ENCODE measurements at places on chromosomes 13 and 19.

- H3K4me1 ChIP-seq = no peaks in the 10 kb centered on the region
- no peaks in the 10 kb centered on the region for H3K36me3 ChIP-seq
- DNase-seq = no peak
- H3K4me3 ChIP-seq = no peak overlapping the region
These were observed 22.1 kb downstream of the WTIP start for GRCh38 chr19:34503531-34504272.

DNA sequence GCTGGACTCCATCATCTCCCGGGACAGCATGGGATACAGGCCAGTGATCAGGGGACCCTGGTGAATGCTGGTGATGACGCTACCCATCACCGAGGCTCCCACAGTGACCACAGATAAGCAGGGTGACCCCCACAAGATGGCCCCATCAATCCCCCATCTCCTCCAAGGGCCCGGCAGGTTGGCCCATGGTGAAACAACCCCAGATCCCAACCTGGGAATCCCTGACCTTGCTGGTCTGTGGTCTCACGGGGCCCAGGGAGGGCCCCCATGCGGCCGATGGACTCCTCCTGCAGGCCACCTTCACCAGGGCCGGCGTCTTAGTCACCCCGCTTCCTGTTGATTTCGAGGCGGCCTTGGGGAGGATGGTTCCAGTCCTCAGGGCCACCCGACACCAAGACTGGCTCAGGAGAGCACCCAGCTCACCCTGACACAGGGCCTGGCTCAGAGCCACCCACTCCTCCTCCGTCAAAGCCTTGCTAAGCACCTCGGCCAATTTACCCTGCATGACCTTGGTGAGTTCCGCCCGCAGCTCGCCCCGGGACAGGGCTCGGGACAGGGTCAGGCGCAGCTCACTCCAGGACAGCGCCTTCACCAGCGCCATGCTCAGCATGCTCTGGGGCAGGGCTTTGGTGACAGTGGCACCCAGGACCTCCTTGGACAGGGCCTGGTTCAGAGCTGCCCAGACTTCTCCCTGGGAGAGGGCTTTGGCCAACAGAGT, 10.0 kb downstream of the IQCN start:
- DNase-seq = no peak
- H3K4me1 ChIP-seq = no peaks in the 10 kb centered on the region
- H3K27me3 ChIP-seq = no peaks in the 10 kb centered on the region
- H3K36me3 ChIP-seq = peaks cover 16% of the 10 kb centered on the region
- H3K4me3 ChIP-seq = no peak overlapping the region

DNA sequence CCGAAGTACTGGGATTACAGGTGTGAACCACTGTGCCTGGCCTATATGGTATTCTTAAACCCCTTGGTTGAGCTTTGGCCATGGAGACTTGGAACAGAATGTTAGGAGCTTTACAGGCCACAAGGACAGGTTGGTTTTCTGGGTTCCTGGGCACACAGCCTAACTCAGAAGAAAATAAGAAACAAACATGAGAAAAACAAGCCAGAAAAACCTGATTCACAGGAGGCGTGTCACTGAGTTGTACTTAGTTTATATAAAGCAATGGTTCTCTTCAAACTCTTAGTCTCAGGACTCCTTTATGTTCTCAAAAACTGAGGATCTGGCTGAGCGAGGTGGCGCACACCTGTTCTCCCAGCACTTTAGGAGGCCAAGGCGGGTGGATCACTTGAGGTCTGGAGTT, 125.1 kb upstream of the SPATA13 start:
- H3K27me3 ChIP-seq = no peaks in the 10 kb centered on the region
- DNase-seq = no peak
- no peak overlapping the region for H3K27ac ChIP-seq

DNA sequence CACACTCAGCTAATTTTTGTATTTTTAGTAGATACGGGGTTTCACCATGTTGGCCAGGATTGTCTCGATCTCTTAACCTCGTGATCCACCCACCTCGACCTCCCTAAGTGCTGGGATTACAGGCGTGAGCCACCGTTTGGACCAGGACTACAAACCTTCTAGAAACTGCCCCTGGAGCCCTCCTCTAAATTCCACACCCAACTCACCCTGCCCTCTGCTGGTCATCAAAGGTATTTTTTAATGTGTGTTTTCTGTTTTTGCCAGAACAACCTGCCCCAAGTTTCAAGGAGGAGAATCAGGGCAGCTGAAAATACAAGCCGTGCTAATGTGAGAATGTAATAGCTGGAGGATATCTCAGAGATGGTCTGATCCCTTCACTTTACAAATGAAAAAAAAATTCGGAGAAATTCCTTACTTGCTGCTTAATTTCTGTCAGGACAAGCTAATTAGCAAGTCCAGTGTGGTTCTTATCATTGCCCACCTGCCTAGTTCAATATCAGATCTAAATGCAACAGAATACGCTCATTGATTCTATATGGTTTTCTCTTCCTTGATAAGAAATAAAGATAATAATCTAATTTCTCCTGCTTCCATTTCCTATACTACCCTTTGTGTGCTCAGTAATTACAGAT, 4.1 kb downstream of the ATP8A2 start:
- no peak overlapping the region for H3K4me3 ChIP-seq
- DNase-seq = no peak

DNA sequence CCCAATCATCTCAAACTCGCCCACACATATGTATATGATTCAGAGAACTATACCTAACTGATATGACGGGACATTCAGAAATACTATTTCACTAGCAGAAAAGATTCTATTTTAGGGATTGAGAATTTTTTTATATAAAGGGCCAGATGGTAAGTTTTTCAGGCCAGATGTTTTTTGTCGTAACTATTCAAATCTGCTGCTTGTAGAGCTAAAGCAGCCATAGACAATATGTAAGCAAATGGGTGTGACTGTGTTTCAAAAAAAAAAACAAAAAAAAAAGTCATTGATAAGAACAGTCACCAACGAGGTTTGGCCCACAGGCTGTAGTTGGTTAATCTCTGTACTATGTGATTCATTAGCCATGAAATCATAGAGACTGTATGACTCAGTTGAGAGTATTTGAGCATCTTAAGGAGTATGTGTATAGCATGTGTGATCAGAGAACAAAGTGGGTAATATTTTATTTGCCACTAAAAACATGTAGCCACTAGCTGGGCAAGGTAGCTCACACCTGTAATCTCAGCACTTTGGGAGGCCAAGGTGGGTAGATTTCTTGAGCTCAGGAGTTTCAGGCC, 2724.7 kb downstream of the PCDH9 start:
- H3K4me3 ChIP-seq = no peak overlapping the region
- no peak overlapping the region for H3K27ac ChIP-seq
- H3K36me3 ChIP-seq = no peaks in the 10 kb centered on the region
- no peaks in the 10 kb centered on the region for H3K4me1 ChIP-seq
- no peak for DNase-seq
- no peaks in the 10 kb centered on the region for H3K27me3 ChIP-seq
